T-cell (primary cell): ENCODE measurements at places on chromosomes 16 and 17.

GRCh38 chr16:9192746-9193145, 101.3 kb downstream of the HAPSTR1 start:
- no peak for DNase-seq

DNA sequence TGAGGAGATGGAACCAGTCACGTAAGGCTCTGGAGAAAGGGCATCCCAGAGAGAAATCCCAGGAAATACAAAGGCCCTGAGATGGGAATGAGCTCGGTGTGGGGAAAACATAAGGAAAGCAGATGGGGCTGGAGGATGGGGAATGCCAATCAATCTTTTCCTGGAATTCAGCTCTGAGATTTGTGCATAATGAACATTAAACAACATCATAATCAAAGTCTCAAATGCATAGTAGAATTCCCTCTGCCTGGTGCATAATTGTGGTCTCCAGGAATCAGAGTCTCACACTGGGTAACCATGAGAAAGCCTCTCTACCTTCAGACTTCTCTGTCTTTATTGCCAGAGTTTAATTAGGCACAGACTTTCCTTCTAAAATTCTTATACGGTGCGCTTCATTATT, 30.8 kb downstream of the OTOA start:
- no peak for DNase-seq

DNA sequence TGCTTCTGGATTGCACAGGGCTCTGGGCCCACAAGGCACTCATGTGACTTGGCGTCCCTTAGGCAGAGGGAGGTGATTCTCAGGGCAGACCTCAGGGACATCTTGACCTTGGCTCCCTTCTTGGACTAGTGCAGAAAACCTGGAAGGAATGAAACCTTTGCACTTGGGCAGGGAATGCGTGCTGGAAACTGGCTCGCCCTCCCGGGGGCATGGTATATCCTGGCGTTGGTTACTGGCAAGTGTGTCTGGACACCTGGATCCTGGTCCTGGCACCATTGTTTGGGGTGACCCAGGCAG, 63.5 kb upstream of the LGALS9 start:
- DNase-seq: no peak

DNA sequence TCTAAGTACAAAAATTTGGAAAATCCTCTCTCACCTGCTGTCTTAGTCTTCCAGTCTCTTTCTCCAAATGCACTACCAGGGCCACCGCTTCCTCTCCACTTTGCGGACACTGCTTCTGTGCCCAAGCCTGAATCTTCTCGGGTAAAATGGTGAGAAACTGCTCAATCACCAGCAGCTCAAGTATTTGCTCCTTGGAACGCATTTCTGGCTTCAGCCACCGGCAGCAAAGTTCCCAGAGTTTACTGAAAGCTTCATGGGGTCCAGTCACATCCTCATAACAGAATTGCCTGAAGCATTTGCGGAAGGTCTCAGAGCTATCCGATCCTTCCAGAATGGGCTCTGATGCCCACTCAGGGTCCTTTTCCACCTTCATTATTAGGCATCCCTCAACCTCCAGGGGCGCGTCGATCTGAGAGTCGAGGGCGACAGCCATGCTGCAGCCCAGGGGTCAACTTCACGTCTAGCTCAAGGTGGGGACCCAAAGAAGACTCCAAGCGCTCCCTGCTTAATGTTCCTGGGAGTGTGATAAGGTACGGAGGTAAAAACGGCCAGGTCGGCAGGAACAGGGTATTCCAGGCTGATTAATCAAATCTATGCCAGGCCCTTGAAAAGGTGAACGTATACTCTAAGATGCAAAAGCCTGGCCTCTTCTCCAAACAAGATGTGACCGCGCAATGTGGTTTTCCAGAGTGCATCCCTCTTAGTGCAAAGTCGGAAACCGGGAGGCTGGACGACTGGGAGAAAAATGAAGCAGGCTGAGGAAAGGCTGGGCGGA, 763 bp downstream of the ZKSCAN2 start:
- DNase-seq: no peak

- DNase-seq: no peak
Observed at GRCh38 chr17:70168044-70168976, 1.0 kb upstream of the KCNJ2 start.

- no peak for DNase-seq
Observed at GRCh38 chr16:49681217-49681883, 174.6 kb downstream of the ZNF423 start.

GRCh38 chr17:80487511-80487910, 11.1 kb upstream of the NPTX1 start:
- DNase-seq: no peak

- DNase-seq: no peak
Observed at GRCh38 chr17:38713456-38714075, 8.5 kb downstream of the MLLT6 start.

- DNase-seq: no peak
Observed at GRCh38 chr17:79940459-79941087, 95.1 kb downstream of the TBC1D16 start.

GRCh38 chr16:9827062-9827752, 355.0 kb downstream of the GRIN2A start:
- no peak for DNase-seq

DNA sequence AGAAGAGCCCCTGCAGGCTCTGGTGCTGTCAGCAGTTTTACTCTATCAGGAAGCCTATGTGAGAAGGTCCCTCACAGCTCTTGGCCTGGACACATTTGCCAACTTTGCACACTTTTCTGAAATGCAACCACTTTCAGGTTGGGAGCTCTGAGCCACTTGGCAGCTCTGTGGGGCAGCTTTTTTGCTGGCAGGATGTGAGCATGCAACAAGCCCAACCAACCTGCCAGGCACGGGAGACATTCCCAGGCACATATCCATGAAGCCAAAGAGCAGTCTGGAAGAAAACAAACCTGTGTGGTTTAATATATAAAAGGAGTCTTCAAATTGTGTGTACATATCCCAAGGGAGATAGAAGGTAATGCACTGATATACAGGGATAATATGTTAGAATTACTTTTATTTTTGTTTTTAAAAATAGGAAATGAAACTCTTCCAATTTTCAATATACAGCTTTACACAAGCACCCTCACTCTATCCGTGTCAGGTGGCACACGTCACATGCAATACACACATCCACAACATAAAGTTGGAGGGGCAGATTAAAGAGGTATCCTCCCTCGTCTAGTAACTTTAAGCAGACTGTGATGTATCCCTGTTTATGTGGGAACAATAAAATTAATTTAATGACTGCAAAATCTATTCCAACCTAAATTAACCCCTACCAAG, 57.4 kb upstream of the COX10 start:
- no peak for DNase-seq

GRCh38 chr17:61260071-61260797, 139.4 kb upstream of the TBX2 start:
- DNase-seq: no peak

GRCh38 chr17:12055889-12056288, 35.2 kb downstream of the MAP2K4 start:
- no peak for DNase-seq

GRCh38 chr16:85541181-85541580, 71.9 kb upstream of the GSE1 start:
- DNase-seq: no peak

- no peak for DNase-seq
Observed at GRCh38 chr16:64132759-64133361, 989.0 kb downstream of the CDH11 start.

GRCh38 chr16:87236516-87237115, 80.6 kb downstream of the C16orf95 start:
- no peak for DNase-seq

DNA sequence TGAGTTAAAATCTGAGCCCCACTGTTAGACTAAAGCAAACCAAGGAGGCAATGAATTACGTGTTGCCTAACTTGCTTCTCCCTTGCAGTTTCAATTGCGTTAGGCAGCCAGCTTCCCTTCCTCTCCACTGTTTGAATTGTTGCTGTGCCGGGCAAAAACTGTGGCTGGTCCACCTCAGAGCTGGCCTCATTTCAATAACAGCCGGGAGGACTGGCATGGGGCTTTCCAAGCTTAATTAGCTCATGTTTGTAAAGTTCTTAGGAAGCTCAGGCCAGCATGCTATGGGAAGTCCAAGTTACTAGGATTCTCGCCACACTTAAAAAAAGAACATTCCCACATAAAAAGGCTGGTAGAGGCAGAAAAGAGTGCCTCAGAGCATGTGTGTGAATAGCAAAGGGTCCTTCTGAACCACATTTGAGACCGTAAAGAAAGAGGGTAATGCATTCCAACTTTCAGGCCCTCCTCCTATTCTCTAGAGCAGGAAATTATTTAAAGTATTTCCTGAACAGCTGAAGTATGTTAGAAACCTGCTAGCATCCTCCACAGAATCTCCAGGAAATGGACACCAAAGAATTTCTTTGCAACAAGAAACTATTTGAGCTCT, 79.0 kb upstream of the SMURF2 start:
- DNase-seq: no peak

- no peak for DNase-seq
Observed at GRCh38 chr17:41231731-41232130, 518 bp upstream of the KRTAP9-3 start.

DNA sequence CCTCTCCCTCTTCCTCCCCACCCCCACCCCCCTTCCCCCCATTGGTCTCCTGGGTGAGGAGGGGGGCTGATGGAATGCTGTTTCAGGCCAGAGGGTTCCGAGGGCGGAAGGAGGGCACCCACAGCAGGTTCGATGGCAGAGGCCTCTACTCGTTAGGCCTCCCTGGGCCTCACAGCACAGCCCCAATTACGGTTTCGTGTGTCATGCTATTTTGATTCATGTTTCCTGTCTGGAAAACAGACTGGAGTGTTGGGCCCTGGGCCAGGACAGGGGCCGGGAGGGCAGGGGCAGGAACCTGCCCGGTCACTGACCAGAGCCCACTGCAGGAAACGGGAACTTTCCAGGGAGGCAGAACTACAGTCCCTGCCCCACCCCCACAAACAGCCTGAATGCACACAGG, 138.2 kb downstream of the C16orf95 start:
- no peak for DNase-seq

DNA sequence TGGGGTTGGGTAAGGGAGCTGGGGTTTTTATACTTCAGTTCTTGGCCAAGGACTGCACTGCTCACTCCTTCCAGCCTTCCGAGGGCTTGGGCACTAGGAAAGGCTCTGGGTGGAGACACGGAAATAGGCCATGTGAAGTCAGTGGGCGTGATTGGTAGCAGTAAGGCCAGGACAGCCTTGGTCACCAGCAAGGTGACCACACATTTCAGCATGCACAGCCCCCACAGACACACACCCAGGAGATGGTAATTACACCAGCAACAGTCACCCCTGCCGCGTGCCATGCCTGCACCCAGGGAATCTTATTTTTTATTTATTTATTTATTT, 252.5 kb downstream of the SEC14L1 start:
- no peak for DNase-seq

DNA sequence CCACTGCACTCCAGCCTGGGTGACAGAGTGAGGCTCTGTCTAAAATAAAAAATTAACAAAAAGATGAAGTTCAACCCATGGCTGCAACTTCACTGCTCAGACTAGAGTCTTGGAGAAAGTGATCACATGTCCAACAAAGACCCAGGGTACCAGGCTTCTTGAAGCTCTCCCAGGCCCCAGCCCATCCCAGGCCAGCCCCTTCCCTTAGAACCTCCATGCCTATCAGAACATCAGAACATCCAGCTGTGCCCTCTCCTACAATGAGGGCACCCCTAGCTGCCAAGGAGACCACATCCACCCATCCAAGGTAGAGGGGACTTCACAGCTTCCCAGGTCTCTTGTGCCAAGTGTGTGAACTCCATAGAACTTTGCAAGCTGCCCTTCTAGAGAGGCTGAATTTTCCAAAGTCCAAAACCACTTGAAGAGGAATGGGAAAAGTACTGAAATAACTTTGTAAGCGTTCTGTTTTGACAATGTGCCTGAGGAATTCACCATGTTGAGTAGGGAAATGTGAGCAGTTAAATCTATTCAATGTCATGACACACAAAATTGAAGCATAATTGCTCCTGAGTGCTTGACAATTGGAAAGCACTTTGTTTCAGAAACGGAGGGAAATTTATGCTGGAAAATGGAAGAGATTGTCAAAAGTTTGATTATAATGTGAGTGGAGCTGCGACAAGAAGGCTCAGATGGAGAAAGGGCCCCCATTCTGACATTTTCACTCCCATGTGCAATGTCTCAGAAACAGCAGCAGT, 230.4 kb downstream of the ZNF423 start:
- no peak for DNase-seq

- no peak for DNase-seq
Observed at GRCh38 chr17:45893725-45894021, 681 bp upstream of the MAPT start.

GRCh38 chr17:73585583-73585982, 58.7 kb downstream of the SDK2 start:
- DNase-seq: no peak

DNA sequence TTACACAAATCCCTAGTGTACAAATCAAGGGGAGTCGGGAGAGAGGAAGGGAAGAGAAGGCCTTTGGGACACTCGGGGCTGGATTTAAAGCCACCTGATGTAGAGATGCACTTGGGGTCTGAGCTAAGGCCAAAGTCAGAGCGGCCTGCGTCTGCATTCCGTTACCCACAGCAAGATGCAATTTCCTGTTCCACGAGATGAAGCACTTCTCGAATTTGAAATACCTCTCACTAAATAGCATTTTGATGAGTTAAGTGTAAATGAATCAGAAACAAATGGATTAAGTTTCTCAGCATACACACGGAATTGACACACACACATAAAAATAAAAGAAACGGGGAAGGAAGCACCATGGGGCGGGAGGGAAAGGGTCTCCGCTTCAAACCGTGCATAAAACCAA, 386.0 kb downstream of the SOX9 start:
- DNase-seq: no peak

DNA sequence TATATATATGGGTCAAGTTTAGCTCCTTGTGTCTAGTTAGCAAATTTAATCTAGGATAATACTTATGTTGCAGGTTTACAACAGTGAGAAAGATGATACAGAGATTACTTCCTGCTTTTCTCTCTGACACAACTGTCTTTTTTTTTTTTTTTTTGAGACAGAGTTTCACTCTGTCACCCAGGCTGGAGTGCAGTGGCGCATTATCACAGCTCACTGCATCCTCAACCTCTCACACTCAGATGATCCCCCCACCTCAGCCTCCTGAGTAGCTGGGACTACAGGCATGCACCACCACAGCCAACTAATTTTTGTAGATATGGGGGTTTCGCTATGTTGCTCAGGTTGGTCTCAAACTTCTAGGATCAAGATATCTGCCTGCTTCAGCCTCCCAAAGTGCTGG, 706.9 kb upstream of the SOX9 start:
- DNase-seq: no peak

DNA sequence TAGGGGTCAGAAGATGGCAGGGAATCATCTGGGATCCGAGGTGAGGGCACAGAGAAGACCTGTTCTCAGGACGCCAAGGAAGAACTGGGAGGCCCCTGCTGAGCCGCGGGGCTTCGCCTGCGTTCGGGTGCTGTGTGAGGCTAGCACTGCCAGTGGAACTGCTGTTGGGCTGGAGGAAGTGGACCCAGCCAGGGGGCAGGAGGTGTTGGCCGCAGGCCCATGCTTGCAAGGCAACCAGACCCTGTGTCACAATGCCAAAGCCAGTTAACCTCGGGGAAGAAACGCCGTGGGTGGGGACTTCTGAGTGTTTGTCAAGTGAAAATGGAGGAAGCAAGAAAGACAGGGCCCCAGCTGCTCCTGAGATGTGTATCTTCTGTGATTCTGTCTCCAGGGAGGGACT, 185.5 kb downstream of the LGALS9B start:
- no peak for DNase-seq
